Cardiac atrium fibroblast (primary cell): ENCODE measurements at places on chromosomes 7 and 10. TPM values are rescaled to one million over a fixed set of nuclear protein-coding genes. Genes with fewer than 3 reads are reported as not detected.

Gene FFAR4
- not detected in 2 replicates for total RNA-seq

Gene GTF2IRD1
- total RNA-seq, result 4.5 and 12.3 TPM in 2 replicates

Gene NUDT13
- 0.16 and 0.90 TPM in 2 replicates for total RNA-seq

Gene CREB3L2
- total RNA-seq, result 14.6 and 31.4 TPM in 2 replicates

Gene RADIL
- 0.97 and 8.8 TPM in 2 replicates for total RNA-seq

Gene CCL24
- total RNA-seq, result not detected in 2 replicates

Gene ELN
- 22.7 and 36.3 TPM in 2 replicates for total RNA-seq

Gene ANXA8
- 0.16 and 0.54 TPM in 2 replicates for total RNA-seq

Gene PON3
- not detected in 2 replicates for total RNA-seq

Gene TAS2R41
- not detected in 2 replicates for total RNA-seq

Gene NPFFR1
- total RNA-seq, result not detected in 2 replicates

Gene C10orf143
- 1.6 TPM in 1 of 2 replicates, not detected in the other for total RNA-seq

Gene ACBD7
- 0.16 and 0.18 TPM in 2 replicates for total RNA-seq

Gene PDE1C
- total RNA-seq, result 1.6 and 3.6 TPM in 2 replicates

Gene NYAP1
- 2.4 and 7.0 TPM in 2 replicates for total RNA-seq

Gene NAT16
- not detected in 2 replicates for total RNA-seq

Gene RBP3
- not detected in 2 replicates for total RNA-seq

Gene VAX1
- not detected in 2 replicates for total RNA-seq
